ENCODE measurements at places on chromosomes 12 and 14.

DNA sequence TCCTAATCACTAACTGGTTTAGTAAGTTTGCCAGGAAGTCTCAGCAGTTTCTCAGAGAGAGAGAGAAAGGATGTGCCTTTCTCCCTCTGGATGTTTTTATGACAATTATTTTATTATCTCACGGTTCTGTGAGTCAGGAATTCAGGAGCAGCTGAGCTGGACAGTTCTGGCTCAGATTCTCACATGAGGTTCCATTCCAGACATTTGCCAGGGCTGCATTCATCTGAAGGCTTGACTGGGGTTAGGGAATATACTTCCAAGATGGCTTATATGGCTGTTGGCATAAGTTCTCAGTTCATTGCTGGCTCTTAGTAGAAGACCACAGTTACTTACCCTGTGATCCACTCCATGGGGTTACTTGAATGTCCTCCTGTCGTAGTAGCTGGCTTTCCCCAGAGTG, 101.2 kb upstream of the ATF7IP start:
- DNase-seq: no peak

GRCh38 chr12:122215771-122216170, 10.1 kb downstream of the DIABLO start:
- no peak for DNase-seq

DNA sequence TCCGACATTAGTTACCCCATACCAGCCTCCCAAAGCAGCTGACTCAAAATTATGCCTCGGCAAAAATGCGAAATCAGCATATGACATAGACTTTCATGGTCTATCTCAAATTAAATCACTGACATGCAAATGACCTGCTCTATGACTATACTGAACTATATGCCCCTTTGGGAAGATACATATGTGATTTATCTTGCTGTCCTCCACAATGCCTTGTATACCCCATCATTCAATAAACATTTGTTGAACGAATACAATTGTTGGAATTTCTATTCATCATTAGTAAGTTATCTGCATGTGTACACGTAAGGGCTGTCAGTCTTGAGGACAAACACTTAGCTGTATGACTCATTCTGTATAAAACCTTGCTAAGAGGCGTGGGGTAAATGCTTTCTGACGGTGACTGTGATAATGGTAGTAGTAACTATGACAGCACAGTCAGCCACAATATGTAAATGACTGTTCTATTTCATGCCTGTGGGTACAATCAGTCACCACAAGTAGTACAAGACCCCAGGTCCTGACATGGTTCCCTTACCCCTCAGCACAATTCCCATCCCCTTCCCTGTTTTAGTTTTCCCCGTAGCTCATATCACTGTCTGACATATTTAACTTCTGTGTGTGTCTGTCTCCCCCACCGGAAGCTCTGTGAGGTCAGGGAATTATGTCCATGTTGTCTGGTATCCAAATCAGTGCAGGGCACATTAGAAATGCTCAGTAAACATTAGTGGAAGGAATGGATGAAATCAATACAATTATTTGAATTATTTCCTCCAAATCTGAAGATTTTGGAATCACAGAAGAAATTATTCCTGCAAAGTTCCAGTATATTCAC, 42.8 kb downstream of the STXBP6 start:
- DNase-seq: no peak

DNA sequence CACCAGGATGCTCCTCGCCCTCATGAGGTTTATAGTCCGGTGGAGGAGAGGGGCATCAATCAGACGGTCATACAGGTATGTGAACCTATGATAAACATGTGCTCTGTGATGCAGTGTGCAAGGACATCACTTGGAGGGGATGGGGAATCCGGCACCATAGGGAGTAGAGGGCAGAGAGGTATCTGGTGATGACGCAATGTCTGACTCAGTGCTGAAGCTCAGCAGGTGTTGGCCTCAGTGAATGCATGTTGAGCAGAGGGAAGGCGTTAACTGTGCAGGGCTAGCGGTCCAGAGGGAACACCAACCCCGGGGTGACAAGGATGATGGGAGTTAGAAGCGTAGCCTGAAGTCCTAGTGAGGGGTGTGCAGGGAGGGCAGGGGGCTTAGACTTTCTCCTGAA, 200.9 kb downstream of the TMEM132C start:
- DNase-seq: no peak

DNA sequence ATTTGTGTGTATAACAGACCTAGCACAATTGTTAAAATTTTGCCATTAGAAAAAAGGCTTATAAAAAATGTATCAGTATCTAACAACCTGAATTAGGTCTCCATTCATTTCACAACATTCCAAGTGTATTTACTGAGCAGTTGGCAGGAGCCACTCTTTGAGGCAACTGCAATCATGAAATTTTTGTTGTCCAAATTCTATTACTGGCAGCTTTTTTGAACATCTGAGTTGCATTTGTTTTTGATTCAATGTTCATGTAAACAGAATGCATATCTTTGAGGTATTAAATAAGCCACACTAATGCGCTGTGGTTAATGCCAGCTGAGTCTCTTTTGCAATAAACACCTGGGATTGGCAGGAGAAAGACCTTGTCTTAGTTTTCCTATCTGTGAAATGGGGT, 8.7 kb downstream of the KITLG start:
- no peak for DNase-seq

- DNase-seq: no peak
Measured at GRCh38 chr14:53924753-53925152, 31.9 kb downstream of the BMP4 start.

- DNase-seq: no peak
Measured at GRCh38 chr12:77151030-77151429, 85.7 kb upstream of the E2F7 start.

GRCh38 chr12:67299526-67299925, 30.4 kb downstream of the CAND1 start:
- DNase-seq: no peak

- DNase-seq: no peak
Measured at GRCh38 chr14:28983279-28983678, 216.7 kb downstream of the FOXG1 start.

DNA sequence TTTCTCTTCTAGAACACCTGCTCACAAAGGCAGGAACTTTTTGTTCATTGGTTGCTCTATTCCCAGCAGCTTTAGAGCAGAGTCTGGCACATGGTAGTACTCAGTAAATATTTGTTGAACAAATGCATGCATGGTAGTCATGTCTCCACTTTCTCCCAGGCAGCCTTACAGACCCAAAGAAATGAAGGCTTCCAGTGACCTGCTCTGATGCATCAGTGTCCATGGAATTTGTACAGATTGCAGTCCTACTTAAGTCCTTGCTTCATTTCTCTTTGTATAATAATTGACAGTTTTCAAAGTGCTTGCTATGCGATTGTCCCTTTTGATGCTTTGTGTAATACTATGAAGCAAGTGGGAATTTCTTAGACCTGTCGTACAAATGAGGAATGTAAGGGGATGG, 119.6 kb downstream of the DERA start:
- no peak for DNase-seq

DNA sequence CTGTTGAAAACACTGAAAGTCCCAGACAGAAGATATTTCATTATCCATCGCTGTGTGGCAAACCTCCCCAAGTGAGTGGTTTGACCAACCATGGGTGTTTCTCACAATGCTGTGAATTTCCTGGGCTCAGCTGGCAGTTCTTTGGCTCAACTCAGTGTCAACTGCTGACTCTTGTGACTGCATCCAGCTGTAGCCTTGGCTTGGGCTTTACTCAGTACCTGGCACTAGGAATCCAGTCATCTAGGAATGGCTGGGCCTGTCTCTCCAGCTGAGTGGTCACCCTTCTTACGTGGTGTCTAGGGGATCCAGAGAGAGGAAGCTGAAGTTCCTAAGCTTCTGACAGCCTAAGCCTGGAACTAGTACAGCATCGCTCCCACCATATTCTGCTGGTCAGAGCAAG, 80.7 kb upstream of the PSMC1 start:
- DNase-seq: no peak

Measured in NCI-H187 treated with DMSO at 0.1 percent for 48 hours (cell line).